Breast epithelium (tissue), 4 donors: ENCODE measurements at places on chromosomes 11 and 22.

DNA sequence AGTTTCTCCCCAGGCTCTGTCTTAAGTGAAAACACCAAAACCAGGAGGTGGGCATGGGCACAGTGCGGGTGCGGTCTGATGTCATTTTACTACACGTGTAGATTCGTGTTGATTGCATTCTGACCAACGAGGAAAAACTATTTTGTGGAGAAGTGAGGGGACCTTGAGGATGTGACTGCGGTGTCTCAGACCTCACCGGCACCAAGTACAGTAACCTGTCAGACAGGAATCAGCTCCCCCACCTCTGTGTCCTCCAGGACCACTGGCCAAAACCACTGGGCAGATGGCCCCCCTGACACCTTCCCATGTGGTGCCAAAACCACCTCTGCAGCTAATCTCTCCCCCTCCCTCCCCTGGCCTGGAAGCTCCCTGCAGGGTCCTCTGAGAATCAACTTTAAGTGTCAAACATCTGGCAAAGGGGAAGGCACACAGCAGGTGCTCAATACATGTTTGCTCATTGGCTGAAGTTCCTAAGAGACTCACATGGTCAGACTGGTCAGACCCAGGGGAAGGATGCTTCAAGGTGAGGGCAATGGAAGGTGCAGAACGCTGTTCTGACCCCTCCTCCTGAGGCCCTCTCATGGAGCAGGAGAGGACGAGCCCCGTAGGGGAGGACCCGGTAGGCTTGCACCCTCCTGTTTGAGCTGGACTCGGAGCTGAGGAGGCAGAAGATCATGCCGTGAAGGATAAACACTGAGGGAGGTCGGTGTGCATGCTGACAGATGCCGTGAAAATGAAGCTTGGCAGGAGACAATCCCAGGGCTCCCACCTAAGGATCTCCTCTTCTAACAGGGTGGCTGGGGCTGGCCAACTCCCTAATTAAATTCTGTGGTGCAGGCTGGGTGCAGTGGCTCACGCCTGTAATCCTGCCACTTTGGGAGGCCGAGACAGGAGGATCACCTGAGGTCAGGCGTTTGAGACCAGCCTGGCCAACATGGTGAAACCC is 129.9 kb downstream of the MPPED1 start:
- H3K36me3 ChIP-seq: no peaks in the 10 kb centered on the region
- no peak for DNase-seq
- H3K27me3 ChIP-seq: no peaks in the 10 kb centered on the region
- H3K27ac ChIP-seq: no peak overlapping the region
- H3K4me1 ChIP-seq: no peaks in the 10 kb centered on the region

DNA sequence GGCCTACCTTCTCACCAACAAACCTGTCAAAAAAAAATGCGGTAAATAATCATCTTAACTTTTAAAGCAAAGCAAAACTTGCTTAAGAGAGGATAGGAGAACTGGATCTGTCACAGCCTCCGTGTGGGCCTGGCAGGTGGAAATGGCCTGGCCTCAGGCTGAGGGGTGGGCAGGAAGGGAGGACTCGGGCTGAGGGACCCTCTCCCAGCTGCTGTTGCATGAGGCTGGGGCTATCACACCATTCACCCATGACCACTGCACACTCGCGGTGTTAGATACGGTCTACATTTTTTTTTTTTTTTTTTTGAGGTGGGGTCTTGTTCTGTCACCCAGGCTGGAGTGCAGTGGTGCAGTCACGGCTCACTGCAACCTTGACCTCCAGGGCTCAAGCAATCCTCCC is 24.5 kb downstream of the ARHGAP1 start:
- peaks cover 13% of the 10 kb centered on the region for H3K4me1 ChIP-seq
- H3K36me3 ChIP-seq: peaks cover 15% of the 10 kb centered on the region
- no peak for DNase-seq
- peak overlapping the region; percentile 90 for H3K27ac ChIP-seq
- no peaks in the 10 kb centered on the region for H3K27me3 ChIP-seq
- H3K4me3 ChIP-seq: no peak overlapping the region

DNA sequence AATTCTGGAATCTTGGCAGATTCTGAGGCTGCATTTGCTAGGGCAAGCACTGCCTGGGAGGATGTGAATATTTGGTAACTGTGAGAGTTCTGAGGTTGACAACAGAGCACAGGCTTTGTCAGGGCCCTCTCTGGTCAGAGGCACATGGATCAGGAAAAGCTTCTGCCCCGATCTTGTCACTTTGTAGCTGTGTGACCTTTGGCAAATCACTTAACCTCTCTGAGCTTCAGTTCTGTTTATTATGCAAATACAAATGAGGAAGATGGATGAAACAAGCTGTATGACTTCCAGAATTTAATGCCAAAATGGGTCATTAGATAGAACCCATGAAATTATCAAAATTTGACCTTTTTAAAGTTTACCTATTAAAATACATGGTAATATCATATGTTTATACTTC is 94.9 kb downstream of the SEZ6L start:
- H3K27ac ChIP-seq: no peak overlapping the region
- peaks cover 29% of the 10 kb centered on the region for H3K27me3 ChIP-seq
- no peak for DNase-seq
- no peaks in the 10 kb centered on the region for H3K36me3 ChIP-seq

DNA sequence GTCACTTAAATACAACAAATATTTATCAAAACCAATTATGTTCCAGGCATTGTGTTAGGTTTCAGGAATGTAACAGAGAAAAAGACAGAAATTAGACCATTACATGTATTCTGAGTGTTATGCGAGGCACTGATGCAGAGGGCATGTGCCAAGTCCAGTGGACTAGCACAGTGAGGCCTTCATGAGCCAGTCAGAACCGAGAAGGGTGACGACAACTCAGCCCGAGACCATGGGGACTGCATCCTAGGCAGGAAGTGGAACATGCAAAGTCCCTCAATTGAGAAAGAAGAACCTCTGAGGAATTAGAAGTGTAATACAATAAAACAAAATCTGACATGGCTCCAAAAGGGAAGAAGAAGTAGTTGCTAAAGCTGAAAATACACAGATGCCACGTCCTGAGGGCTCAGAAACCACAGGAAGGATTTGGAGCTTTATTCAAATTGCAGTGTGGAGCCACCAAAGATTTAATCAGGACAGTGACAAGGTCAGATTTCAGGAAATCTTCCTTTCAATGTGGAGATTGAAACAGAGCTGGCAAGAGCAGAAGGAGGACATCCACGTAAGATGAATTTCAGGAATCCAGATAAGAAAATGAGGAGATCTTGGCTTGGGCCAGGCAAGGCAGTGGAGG is 529.6 kb downstream of the NTM start:
- no peaks in the 10 kb centered on the region for H3K27me3 ChIP-seq
- H3K4me1 ChIP-seq: no peaks in the 10 kb centered on the region
- DNase-seq: no peak
- H3K27ac ChIP-seq: no peak overlapping the region
- no peaks in the 10 kb centered on the region for H3K36me3 ChIP-seq

GRCh38 chr11:105219269-105219668 is 79.7 kb upstream of the CARD18 start:
- no peak overlapping the region for H3K4me3 ChIP-seq
- H3K36me3 ChIP-seq: no peaks in the 10 kb centered on the region
- H3K4me1 ChIP-seq: no peaks in the 10 kb centered on the region
- DNase-seq: no peak
- no peaks in the 10 kb centered on the region for H3K27me3 ChIP-seq
- H3K27ac ChIP-seq: no peak overlapping the region

- H3K4me3 ChIP-seq: no peak overlapping the region
- no peaks in the 10 kb centered on the region for H3K4me1 ChIP-seq
- no peak overlapping the region for H3K27ac ChIP-seq
- no peak for DNase-seq
These were observed 40.2 kb downstream of the PANX1 start for GRCh38 chr11:94168882-94169281.

DNA sequence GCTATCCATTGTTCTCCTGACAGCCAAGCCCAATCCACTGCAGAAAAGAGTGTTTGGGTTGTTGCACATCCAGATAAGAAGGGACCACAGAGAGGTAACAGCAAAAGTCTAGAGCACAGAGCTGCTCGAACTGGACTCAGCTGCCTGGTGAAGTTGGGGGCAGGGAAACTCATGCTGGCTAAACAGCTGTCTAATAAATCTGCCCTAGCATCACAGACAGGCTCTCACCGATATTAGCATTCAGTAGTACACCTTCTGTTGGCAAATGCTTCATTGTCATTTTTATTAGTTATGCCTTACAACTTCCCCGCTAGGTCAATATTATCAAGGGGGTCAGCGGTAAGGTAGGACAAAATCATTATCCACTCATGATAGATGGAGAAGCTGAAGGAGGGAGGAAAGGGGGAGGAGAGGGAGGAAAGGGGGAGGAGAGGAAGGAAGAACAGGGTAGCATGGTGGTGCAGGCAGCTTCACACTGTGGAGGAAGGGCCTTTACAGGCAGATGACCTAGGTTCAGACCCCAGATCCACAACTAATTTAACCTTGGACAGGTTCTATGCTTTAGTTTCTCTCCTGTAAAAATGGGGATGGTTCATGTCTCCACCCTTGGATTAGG is 102.7 kb downstream of the LARGE1 start:
- H3K4me3 ChIP-seq: no peak overlapping the region
- DNase-seq: no peak
- no peak overlapping the region for H3K27ac ChIP-seq
- H3K4me1 ChIP-seq: no peaks in the 10 kb centered on the region

- no peak overlapping the region for H3K4me3 ChIP-seq
- no peak overlapping the region for H3K27ac ChIP-seq
- H3K36me3 ChIP-seq: no peaks in the 10 kb centered on the region
- DNase-seq: no peak
These were observed 63.0 kb downstream of the ARHGAP8 start for GRCh38 chr22:44815099-44816070.

GRCh38 chr11:118975771-118976709 is 4.5 kb downstream of the FOXR1 start:
- H3K27ac ChIP-seq: no peak overlapping the region
- no peak for DNase-seq
- no peaks in the 10 kb centered on the region for H3K36me3 ChIP-seq
- H3K4me3 ChIP-seq: no peak overlapping the region
- H3K27me3 ChIP-seq: no peaks in the 10 kb centered on the region

DNA sequence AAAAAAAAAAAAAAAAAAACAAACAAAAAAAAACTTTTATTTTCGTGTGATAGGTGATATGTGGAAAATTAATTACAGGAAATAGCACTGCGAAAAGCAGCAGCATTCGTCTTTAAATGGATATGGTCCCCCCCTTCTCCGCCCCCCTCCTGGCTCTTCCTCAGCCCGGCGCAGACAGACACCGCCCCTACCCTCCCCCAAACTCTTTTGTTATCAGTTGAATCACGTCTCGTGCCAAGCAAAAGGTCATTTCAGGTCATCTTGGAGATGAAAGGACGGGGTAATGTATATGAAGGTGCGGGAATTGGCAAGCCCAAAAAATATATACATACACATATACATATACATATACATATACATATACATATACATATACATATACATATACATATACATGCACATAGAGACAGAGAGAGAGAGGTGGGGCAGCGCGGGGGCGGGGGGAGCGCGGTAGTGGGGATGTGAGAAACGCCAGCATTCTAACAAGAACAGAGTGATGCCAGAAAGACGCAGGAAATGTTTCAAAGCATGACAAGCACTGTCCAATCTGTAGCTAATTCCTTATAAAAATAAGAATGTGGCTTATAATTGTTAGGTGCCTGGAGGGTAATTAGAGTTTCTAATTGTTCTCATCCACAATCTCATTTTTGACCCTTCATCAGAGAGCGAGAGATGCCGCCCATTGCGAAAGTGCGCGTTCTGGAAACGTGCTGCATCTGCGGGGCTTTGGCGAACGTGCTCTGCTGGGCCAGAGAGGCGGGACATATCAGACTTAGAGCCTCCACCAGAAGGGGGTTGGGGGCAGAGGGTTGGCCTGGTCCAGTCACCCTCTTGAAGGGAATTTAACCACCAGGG is 214.5 kb upstream of the UBASH3B start:
- H3K27me3 ChIP-seq: no peaks in the 10 kb centered on the region
- peak overlapping the region; percentile 63 for H3K4me3 ChIP-seq
- peak overlapping the region; percentile 60 for H3K27ac ChIP-seq
- no peaks in the 10 kb centered on the region for H3K36me3 ChIP-seq
- DNase-seq: no peak
- no peaks in the 10 kb centered on the region for H3K4me1 ChIP-seq

- no peak overlapping the region for H3K4me3 ChIP-seq
- H3K36me3 ChIP-seq: no peaks in the 10 kb centered on the region
- H3K27ac ChIP-seq: no peak overlapping the region
- H3K27me3 ChIP-seq: no peaks in the 10 kb centered on the region
These were observed 177.9 kb upstream of the CADM1 start for GRCh38 chr11:115682101-115682500.

- H3K4me3 ChIP-seq: peak overlapping the region; percentile 34
- H3K36me3 ChIP-seq: no peaks in the 10 kb centered on the region
- no peak for DNase-seq
- H3K27me3 ChIP-seq: no peaks in the 10 kb centered on the region
- no peaks in the 10 kb centered on the region for H3K4me1 ChIP-seq
- no peak overlapping the region for H3K27ac ChIP-seq
These were observed 1.0 kb upstream of the GLB1L2 start for GRCh38 chr11:134330611-134331353.

DNA sequence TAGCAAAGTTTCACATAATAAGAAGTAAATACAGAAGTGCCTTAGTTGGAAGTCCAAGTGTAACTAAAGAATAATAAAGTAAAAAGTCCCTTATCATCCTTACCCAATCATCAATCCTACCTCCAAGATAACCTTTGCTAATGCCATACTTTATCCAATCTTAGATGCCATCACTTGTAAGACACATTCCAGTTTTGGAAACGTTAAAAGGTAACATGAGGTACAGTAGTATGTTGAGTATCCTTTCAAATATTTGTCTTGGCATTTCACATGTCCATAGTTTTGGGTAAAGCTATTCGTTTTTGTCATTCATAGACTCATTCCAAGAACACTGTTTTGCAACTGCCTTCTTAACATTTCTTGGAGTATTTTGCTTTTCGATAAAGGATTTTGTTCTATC is 115.2 kb upstream of the TEAD1 start:
- H3K4me3 ChIP-seq: no peak overlapping the region
- no peaks in the 10 kb centered on the region for H3K27me3 ChIP-seq
- no peaks in the 10 kb centered on the region for H3K36me3 ChIP-seq

GRCh38 chr11:33476945-33477606 is 219.9 kb downstream of the HIPK3 start:
- no peaks in the 10 kb centered on the region for H3K27me3 ChIP-seq
- no peak overlapping the region for H3K4me3 ChIP-seq
- H3K4me1 ChIP-seq: no peaks in the 10 kb centered on the region
- H3K36me3 ChIP-seq: no peaks in the 10 kb centered on the region

- H3K4me3 ChIP-seq: no peak overlapping the region
- H3K36me3 ChIP-seq: no peaks in the 10 kb centered on the region
- no peaks in the 10 kb centered on the region for H3K4me1 ChIP-seq
- H3K27me3 ChIP-seq: peaks cover 9% of the 10 kb centered on the region
- H3K27ac ChIP-seq: no peak overlapping the region
These were observed 418.7 kb downstream of the SOX6 start for GRCh38 chr11:15937601-15938120.
